ENCODE measurements at places on chromosomes 5 and 9. TPM values are rescaled to one million over a fixed set of nuclear protein-coding genes. Genes with fewer than 3 reads are reported as not detected.

DNA sequence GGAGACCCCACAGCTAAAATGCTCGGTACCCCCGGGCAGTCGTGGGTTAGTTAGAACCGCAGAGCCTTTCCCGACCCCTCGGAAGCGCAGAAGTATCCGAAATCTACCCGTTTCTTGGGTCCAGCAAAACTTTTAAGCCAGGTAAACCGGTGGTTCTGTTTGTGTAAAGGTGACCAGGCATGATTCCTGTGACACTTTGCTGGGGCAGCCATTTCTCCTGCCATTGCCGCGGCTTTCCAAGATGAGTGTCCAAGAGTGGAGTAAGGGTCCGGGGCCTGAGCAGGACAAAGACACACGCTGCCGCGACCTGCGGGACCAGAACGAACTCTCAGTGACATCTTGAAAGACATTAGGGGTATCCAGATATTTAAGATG, 655 bp downstream of the MARVELD2 start:
- no peak for DNase-seq

DNA sequence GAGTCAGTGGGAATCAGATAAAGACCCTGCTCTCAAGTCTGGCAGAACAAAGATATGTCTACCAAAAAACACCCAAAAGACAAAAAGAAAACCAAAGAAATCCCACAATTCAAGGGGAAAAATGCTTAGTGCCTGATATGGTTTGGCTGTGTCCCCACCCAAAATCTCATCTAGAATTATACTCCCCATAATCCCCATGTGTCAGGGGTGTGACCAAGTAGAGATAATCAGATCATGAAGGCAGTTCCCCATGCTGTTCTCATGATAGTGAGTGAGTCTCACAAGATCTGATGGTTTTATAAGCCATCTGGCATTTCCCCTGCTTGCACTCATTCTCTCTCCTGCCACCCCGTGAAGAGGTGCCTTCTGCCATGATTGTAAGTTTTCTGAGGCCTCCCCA, 13.4 kb downstream of the FBXO10 start:
- no peak for DNase-seq

- DNase-seq: no peak
Observed at GRCh38 chr9:36152741-36153438, 16.3 kb upstream of the CCIN start.

DNA sequence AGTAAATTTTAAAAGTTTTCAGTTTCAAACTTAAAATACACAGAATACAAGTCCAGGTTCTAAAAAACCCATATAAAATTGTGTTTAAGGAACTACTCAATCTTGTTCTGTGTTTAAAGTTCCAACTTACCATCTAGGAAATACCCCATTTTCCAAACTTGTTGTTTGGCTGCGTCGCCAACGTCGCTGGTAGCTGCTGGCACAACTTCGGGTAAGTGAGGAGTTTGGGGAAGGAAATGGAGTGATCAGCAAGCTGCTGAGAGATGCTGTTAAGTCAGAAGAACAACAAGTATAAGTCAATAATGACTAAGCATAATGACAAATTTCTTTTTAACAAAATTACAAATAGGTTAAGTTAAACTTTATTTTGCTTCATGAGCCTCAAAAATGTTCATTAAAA, 71.3 kb upstream of the RAPGEF6 start:
- no peak for DNase-seq

DNA sequence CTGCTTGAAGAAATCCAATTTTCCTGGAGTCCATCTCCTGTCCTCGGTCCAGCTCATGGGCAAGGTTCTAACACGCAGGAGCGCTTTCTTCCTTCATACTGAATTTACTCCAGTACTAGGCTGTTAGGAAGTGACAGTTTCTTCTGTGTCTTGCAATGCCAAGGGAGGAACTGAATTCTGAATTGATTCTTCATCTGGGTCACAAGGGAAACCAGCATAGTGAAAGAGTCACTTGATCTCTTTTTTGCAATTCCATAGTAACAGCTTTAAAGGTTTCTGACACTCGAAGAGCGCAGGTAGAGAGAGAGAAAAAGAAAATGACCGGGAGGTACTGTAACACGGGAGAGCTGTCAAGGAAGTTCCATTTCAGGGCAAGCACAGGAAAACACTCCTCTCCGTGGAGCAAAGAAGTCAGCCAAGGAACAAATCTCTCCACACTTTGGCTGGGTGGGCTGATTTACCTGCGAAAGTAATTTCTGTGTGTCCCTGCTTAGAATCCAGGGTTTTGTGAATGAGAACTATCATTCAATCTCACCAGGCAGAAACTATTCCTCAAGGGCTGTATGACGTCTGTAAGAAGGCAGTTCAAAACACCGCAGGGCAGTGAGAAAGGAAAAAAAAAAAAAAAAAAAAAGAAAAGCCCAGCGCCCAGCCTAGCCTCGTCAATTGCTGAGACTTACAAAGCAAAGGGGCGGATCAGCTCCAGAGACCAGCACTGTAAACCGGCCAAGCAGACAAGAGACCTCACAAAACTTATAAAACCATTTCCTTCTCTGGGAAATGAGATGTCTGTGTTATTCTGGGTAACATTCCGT, 617.8 kb downstream of the PDE4D start:
- DNase-seq: no peak

- DNase-seq: no peak
Observed at GRCh38 chr5:40402007-40402364, 277.7 kb upstream of the PTGER4 start.

ABCA1 gene
- total RNA-seq: 0.40 TPM

DNA sequence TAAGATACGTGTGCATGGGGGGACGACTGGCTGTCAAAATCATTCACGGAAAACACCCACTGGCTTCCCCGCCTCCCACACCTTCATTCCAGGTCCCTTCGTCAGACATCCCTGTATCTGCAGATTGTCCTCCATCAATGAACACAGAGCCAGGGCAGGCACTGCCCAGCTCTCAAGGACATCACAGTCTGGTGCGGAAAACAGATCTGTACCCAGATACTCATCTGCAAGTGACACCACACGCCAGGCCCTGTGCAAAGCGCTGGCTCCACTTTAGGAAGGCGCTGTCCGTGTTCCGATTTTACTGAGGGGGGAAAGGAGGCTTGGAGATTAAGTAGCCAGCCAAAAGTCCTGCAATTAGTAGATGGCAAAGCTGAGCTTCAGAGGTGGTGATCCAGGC, 72.3 kb downstream of the OLFM1 start:
- no peak for DNase-seq

CSF1R gene
- 0.15 TPM for total RNA-seq

- no peak for DNase-seq
Observed at GRCh38 chr9:89236955-89237573, 58.4 kb upstream of the SHC3 start.

GRCh38 chr5:42887097-42887496, 75.4 kb upstream of the SELENOP start:
- no peak for DNase-seq

LHX6 gene
- not detected for total RNA-seq

GRCh38 chr9:87725356-87725899, 491 bp upstream of the CTSL start:
- no peak for DNase-seq

DNA sequence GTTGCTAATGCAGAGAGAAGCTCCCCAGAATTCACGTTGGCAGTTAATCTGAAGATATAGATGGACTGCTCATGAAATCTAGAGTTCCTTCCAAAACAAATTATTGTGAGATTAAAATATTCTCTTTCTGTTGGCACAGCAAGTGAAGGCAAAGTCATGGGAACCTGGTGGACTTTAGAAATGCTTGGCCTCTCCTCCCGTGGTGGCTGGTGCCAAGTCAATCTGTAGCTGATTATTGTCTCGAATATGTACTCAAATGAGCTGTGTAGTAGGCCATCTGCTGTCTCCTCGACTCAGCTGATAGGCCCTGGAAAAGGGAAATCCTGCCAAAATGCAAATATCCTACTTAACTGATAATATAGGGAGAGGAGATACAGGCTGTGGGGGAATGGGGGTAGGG, 69.3 kb downstream of the DAPK1 start:
- no peak for DNase-seq

DNA sequence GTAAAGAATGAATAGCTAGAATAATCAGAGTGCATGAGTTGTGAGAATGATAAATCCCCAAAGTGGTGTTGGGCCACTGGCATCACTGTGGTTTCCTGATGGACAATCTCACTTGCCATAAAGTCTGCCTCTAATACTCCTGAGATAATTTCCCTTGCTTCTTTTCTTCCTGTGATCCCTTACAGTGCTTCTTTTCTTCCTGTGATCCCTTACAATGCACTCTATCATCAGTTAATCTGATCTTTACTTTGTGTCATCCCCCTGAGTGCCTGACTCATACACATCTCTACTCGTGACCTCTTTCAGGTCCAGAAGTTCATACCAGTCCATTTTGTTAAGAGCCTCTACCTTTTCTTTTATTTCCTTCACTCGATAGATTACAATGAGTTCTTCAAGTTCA, 418.3 kb downstream of the HCN1 start:
- no peak for DNase-seq

Measured in activated CD4-positive, alpha-beta T cell treated with anti-CD3 and anti-CD28 coated beads, Interleukin-2, amount 10 ng/mL, durations not matched to agents 7 days and 5 days (primary cell).